Endothelial cell of coronary artery (primary cell): ENCODE measurements at places on chromosomes 3 and 15. TPM values are rescaled to one million over a fixed set of nuclear protein-coding genes. Genes with fewer than 3 reads are reported as not detected.

C3orf33 gene
- total RNA-seq = 1.2 and 1.3 TPM in 2 replicates

NOX5 gene
- total RNA-seq = under 0.01 TPM in 1 of 2 replicates, not detected in the other

GUCA1C gene
- total RNA-seq = not detected in 2 replicates

PRKCD gene
- 2.7 and 4.6 TPM in 2 replicates for total RNA-seq

MORC1 gene
- total RNA-seq = not detected in 2 replicates

PLCB2 gene
- 1.7 and 2.0 TPM in 2 replicates for total RNA-seq

ZCWPW2 gene
- total RNA-seq = 0.18 and 0.19 TPM in 2 replicates

GRM7 gene
- total RNA-seq = 0.09 and 0.85 TPM in 2 replicates

ATP8B4 gene
- under 0.01 TPM in 1 of 2 replicates, not detected in the other for total RNA-seq

IL17RD gene
- 0.90 and 1.2 TPM in 2 replicates for total RNA-seq

RTP3 gene
- total RNA-seq = not detected in 2 replicates

MNS1 gene
- 0.28 and 0.90 TPM in 2 replicates for total RNA-seq

CHL1 gene
- not detected in 2 replicates for total RNA-seq

GPR171 gene
- total RNA-seq = not detected in 2 replicates

CAMKV gene
- 0.18 TPM in 1 of 2 replicates, not detected in the other for total RNA-seq

ANKRD63 gene
- total RNA-seq = 0.09 TPM in 2 replicates

PPIP5K1 gene
- 16.5 and 18.4 TPM in 2 replicates for total RNA-seq

SERPINI1 gene
- total RNA-seq = 0.36 and 0.38 TPM in 2 replicates

RABL3 gene
- 6.4 and 11.7 TPM in 2 replicates for total RNA-seq

LRRC2 gene
- total RNA-seq = under 0.01 and 0.09 TPM in 2 replicates
